ENCODE measurements at places on chromosomes 16 and 17.

DNA sequence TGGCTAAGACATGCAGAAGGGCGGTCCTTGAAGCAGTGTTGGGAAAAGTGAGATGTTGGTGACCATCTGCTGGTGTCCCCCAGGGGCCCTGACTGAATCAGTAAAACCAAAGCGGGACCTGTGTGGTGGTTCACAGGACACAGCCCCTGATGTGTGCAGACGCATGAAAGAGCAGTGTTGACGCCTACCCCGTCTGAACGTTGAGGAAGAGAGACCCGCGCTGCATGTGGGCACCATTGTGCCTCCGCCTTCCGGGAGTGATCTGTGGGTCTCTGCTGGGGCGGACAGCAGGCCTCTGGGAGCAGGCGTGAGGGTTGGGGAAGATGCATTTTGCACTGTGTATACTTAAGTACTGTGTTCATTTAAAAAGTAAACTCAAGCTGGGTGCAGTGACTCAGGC is 31.6 kb downstream of the MGRN1 start:
- H3K4me1 ChIP-seq, result no peaks in the 10 kb centered on the region
- no peak overlapping the region for H3K4me3 ChIP-seq
- DNase-seq, result no peak
- no peaks in the 10 kb centered on the region for H3K36me3 ChIP-seq
- H3K27me3 ChIP-seq, result no peaks in the 10 kb centered on the region
- H3K27ac ChIP-seq, result no peak overlapping the region

DNA sequence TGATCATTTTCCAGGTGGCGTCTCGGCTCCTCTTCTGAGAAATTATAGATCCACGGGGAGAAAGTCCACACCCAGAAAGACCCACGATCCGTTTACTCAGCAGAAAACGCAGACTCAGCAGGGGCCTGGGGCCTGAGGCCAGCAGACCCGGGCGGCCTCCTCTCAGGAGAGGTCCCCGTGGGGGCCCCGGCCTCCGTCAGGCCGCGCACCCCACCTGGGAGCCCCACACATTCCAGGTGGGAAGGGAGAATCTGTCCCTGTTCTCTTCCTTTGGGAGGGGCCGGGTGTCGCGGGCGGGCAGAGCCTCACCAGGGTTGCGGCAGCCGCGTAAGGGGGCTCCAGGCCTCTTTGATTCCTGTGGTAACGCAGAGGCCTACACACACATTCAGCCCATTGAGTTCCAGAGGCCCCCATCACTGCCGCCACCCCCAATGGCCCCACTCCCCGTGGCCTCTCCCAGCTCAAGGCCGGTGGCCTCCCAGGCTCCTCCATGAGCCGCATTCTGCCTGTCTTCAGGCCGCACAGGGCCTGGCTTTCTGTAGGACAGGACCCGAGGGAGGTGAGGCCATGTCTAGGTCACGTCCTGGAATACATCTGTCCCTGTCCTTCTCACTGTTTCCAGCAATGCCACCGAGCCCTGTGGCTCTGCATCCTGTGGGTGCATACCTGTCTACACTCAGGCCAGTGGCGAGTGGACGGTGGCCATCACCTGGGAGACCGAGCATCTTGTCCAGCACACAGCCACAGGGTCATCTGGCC is 1.6 kb upstream of the IGFALS start:
- no peak overlapping the region for H3K27ac ChIP-seq
- H3K36me3 ChIP-seq, result peaks cover 4% of the 10 kb centered on the region

DNA sequence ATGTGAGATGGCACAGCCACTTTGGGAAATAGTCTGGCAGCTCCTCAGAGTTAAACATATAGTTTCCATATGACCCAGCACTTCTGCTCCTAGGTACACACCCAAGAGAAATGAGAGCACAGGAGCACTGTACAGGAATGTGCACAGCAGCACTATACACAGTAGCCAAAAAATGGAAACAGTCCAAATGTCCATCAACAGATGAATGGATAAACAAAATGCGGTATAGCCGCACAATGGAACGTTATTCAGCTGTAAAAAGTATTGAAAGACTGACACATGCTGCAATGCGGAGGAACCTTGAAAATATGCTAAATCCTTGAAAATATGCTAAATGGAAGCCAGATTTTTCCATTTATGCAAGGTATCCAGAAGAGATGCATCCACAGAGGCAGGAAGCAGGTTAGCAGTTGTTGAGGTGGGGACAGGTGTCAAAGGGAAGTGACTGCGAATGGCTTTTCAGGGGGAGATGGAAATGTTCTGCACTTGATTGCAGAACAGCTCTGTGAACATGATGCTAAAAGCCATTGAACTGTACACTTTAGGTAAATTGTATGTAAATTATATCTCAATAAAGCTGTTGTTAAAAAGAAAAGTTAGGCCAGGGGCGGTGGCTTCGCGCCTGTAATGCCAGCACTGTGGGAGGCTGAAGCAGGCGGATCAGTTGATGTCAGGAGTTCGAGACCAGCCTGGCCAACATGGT is 80.7 kb downstream of the MPRIP start:
- H3K36me3 ChIP-seq, result no peaks in the 10 kb centered on the region
- no peaks in the 10 kb centered on the region for H3K27me3 ChIP-seq
- no peak overlapping the region for H3K4me3 ChIP-seq
- peaks cover 74% of the 10 kb centered on the region for H3K4me1 ChIP-seq

DNA sequence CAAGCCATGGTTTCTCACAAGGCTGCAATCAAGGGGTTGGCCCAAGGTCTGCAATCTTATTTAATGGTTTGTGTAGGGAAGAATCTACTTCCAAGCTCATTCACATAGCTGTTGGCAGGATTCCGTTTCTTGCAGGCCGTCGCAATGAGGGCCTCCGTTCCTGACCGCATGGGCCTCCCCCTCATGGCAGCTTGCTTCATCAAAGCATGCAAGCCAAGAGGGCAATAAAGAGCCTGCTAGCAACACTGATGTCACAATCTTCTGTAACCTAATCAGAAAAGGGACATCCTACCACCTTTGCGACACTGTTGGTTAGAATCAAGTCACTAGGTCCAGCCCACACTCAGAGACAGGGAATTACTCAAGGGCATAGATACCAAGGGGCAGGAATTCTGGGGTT is 95.5 kb downstream of the CCT6B start:
- H3K27me3 ChIP-seq, result no peaks in the 10 kb centered on the region
- no peak overlapping the region for H3K27ac ChIP-seq
- no peaks in the 10 kb centered on the region for H3K4me1 ChIP-seq
- no peaks in the 10 kb centered on the region for H3K36me3 ChIP-seq
- H3K4me3 ChIP-seq, result no peak overlapping the region
- DNase-seq, result no peak

GRCh38 chr16:25796239-25796638 is 104.5 kb downstream of the HS3ST4 start:
- no peak overlapping the region for H3K4me3 ChIP-seq
- H3K4me1 ChIP-seq, result no peaks in the 10 kb centered on the region
- no peaks in the 10 kb centered on the region for H3K36me3 ChIP-seq
- no peaks in the 10 kb centered on the region for H3K27me3 ChIP-seq
- no peak overlapping the region for H3K27ac ChIP-seq

Data from gastrocnemius medialis (tissue), 4 donors.